SK-MEL-5 (cell line): ENCODE measurements at places on chromosomes 3 and 15. TPM values are rescaled to one million over a fixed set of nuclear protein-coding genes. Genes with fewer than 3 reads are reported as not detected.

ARPP19 gene
- total RNA-seq: 122 and 131 TPM in 2 replicates

ANKUB1 gene
- total RNA-seq: 0.08 TPM in 1 of 2 replicates, not detected in the other

IL17RE gene
- 0.05 and 0.29 TPM in 2 replicates for total RNA-seq

NXPE3 gene
- total RNA-seq: 3.0 and 5.5 TPM in 2 replicates

ATP13A3 gene
- total RNA-seq: 95.1 and 102 TPM in 2 replicates

RLBP1 gene
- total RNA-seq: 33.8 and 37.2 TPM in 2 replicates

CLRN1 gene
- not detected in 2 replicates for total RNA-seq

PSTPIP1 gene
- total RNA-seq: not detected in 2 replicates

CCDC66 gene
- total RNA-seq: 18.4 and 24.7 TPM in 2 replicates

SEMA3B gene
- 0.85 and 0.96 TPM in 2 replicates for total RNA-seq

LRTM1 gene
- total RNA-seq: not detected in 2 replicates

SLC24A5 gene
- 423 and 457 TPM in 2 replicates for total RNA-seq

CTXN2 gene
- total RNA-seq: not detected in 2 replicates

ADCY5 gene
- 1.0 and 1.2 TPM in 2 replicates for total RNA-seq

CELF6 gene
- 0.24 TPM in 1 of 2 replicates, not detected in the other for total RNA-seq

CNTN4 gene
- not detected in 2 replicates for total RNA-seq

SLC9C1 gene
- 0.11 and 0.64 TPM in 2 replicates for total RNA-seq

FGF7 gene
- total RNA-seq: 20.3 TPM in 2 replicates

GOLGA8N gene
- total RNA-seq: 0.16 and 0.29 TPM in 2 replicates

SLC25A26 gene
- 26.5 and 32.7 TPM in 2 replicates for total RNA-seq

KBTBD13 gene
- total RNA-seq: not detected in 2 replicates

RPL39L gene
- 33.8 and 35.6 TPM in 2 replicates for total RNA-seq

IGF1R gene
- 20.2 and 31.5 TPM in 2 replicates for total RNA-seq

SEMA5B gene
- total RNA-seq: not detected in 2 replicates

FBXO40 gene
- total RNA-seq: 0.05 and 0.08 TPM in 2 replicates

SNX22 gene
- total RNA-seq: 3.7 and 5.0 TPM in 2 replicates

IL20RB gene
- total RNA-seq: 0.37 TPM in 1 of 2 replicates, not detected in the other

SYNPR gene
- not detected in 2 replicates for total RNA-seq

KCNAB1 gene
- 0.66 and 0.90 TPM in 2 replicates for total RNA-seq

FMN1 gene
- 87.0 and 96.0 TPM in 2 replicates for total RNA-seq

DPPA2 gene
- not detected in 2 replicates for total RNA-seq

SGO1 gene
- total RNA-seq: 12.6 and 13.6 TPM in 2 replicates

WDR49 gene
- not detected in 2 replicates for total RNA-seq

TIMP4 gene
- total RNA-seq: not detected in 2 replicates

RPL22L1 gene
- total RNA-seq: 232 and 237 TPM in 2 replicates

DAZL gene
- total RNA-seq: not detected in 2 replicates

CTXND1 gene
- total RNA-seq: 1.9 and 2.5 TPM in 2 replicates

DNAH12 gene
- total RNA-seq: not detected in 2 replicates

TUSC7 gene
- not detected in 2 replicates for total RNA-seq

ZNF385D gene
- not detected in 2 replicates for total RNA-seq

SLC2A2 gene
- total RNA-seq: not detected in 2 replicates

PSMD2 gene
- total RNA-seq: 423 and 430 TPM in 2 replicates

PLAAT1 gene
- total RNA-seq: 19.3 and 21.1 TPM in 2 replicates

CASR gene
- not detected in 2 replicates for total RNA-seq

HACL1 gene
- total RNA-seq: 51.9 and 56.5 TPM in 2 replicates

TIMMDC1 gene
- 273 and 289 TPM in 2 replicates for total RNA-seq
